ENCODE measurements at places on chromosomes 1 and 21.

GRCh38 chr1:224867715-224868114 lies 61.8 kb upstream of the DNAH14 start:
- DNase-seq: no peak

DNA sequence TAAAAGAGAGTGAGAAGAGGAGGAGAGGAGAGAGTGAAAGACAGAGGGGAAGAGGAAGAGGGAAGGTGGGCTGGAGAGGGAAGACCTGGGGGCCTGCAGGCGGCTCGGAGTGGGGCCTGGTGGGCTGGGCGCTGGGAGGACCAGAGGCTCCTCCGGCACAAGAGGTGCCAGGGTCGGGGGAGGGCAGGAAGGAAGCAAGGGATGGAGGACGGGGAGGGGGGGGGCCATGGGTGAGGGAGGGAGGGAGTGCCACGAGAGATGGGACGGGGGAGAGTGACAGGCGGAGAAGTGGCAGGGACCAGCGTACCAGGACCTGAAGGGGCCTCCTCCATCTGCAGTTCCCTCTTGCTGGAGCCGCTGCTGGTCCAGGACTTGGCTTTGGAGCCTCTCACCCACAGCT lies 87.7 kb downstream of the CASZ1 start:
- no peak for DNase-seq

DNA sequence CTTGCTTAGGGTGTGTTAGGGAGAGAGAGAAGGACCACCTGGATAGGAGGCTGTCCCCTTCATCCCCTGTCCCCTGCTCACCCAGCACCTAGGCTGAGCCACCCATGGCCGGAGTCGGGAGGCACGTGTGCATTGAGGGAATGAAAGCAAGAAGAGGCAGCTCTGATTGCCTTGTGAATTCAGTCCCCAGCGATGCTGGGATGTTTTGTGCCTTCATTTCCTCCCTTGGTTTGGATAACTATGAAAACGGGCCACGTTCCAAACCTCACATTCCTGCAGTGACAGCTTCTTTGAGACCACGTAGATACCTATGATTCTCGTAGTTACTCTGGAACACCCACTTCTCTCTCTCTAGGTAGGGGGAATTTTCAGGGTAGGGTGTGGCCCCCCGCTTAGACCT lies 67.1 kb downstream of the MAN1C1 start:
- DNase-seq: no peak

DNA sequence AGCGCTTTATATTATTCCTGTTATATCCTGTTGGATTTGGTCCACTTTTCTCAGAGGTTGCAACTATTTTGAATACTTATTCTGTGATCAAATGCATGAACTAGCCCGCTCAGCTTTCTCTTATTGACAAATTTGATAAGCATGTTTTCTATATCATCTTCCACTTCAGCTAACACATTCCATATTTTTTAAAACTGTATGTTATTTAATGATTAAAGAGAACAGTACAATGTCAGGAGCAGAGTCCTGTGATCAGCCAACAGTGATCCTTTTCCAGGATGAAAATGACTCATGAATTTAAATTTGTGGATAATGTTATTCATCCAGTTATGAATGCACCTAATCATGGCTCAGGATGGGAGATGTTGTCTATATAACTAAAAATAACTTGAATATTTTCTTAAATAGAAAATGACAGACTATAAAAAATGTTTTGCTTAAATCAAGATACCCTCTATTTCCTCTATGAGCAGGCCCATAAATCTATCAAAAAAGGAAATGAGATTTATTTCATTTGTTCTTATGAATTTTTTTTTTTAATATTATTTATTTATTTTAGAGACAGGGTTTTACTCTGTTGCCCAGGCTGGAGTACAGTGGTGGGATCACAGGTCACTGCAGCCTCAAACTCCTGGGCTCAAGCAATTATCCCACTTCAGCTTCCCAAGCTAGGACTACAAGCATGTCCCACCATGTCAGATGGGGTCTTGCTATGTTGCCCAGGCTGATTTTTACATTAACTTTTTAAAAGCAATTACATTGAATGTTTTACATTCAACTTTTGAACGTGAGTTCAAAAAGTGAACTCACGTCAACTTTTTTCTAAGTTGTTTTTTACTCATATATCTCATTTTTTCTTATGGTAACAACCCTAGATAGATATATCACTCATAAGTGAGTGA lies 12.5 kb downstream of the BPNT1 start:
- no peak for DNase-seq

GRCh38 chr1:226350519-226350865 lies 41.5 kb upstream of the LIN9 start:
- no peak for DNase-seq

DNA sequence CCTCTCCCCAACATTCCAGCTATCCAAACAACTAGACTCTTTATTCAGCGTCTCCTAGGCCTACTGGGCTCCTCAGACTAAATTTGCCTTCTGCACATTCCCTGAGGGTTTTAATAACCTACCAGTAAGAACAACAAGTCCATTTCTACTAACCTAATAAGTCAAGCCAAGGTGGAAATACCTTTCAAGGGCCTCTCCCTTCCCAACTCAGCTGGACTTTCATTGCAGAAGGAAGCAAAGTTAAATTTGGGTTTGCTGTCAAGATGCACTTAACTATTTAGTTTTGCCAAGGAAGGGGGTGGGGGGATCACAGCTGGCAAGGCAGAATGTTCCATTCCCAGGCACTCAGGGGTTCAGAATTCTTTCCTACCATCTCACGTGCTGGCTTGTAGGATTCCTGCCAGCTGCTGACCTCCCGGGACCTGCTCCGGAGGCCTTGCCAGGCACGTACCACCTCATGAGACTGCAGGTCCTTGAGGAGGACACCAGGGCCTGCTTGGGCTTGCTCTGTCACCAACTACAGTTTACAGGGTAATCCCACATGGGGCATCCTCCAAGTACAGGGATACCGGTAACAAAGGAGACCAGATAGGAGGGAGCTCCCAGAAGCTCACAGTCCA lies 29.8 kb downstream of the SLC30A1 start:
- no peak for DNase-seq

DNA sequence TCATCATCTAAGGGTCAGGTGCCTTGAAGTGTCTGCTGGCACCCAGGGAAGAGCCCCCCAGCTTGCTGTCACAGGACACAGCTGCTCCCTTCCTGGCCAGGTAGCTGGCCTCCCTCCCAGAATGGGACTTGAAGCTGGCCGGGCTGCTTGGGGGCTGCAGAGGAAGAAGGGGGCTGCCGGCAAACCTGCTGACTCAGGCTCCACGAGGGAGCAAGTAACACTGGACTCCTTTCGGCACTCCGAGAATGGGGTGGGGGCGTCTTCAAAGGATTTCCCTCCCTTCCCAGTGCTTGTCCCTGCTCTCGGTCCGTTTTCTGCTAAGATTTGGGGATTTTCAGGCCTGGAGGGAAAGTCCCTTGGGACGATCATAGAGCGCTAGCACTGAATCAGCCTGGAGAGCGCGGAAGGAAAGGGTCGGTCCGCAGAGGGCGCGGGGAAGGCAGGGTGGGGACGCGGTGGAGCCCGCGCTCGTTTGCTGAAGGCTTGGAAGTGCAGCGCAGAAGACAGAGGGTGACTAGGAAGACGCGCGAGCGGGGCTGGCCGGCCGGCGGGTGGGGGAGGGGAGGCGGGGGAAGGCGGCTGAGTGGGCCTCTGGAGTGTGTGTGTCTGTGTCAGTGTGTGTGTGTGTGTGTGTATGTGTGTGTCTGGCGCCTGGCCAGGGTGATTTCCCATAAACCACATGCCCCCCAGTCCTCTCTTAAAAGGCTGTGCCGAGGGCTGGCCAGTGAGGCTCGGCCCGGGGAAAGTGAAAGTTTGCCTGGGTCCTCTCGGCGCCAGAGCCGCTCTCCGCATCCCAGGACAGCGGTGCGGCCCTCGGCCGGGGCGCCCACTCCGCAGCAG lies at the start of gene CSF1:
TSS of gene CSF1 (plus strand) at position 727 of the 840 bp plus-strand sequence. CDS start 175 bp downstream, outside the sequence.
- DNase-seq: peak; percentile 91

- DNase-seq: no peak
Observed at GRCh38 chr21:18267496-18267895, 22.9 kb downstream of the CHODL start.

GRCh38 chr1:19205403-19205802 lies 4.7 kb downstream of the UBR4 start:
- no peak for DNase-seq

GRCh38 chr1:46005594-46005993 lies 126.8 kb downstream of the PIK3R3 start:
- DNase-seq: no peak

GRCh38 chr1:71944006-71944405 lies 338.3 kb downstream of the NEGR1 start:
- no peak for DNase-seq

- DNase-seq: no peak
Observed at GRCh38 chr1:104182251-104182650, 432.6 kb downstream of the AMY1C start.

Data from activated CD4-positive, alpha-beta T cell treated with anti-CD3 and anti-CD28 coated beads, Interleukin-2, amount 10 ng/mL, durations not matched to agents 24 days and 14 days (primary cell).